ENCODE measurements at places on chromosomes 6 and 20.

DNA sequence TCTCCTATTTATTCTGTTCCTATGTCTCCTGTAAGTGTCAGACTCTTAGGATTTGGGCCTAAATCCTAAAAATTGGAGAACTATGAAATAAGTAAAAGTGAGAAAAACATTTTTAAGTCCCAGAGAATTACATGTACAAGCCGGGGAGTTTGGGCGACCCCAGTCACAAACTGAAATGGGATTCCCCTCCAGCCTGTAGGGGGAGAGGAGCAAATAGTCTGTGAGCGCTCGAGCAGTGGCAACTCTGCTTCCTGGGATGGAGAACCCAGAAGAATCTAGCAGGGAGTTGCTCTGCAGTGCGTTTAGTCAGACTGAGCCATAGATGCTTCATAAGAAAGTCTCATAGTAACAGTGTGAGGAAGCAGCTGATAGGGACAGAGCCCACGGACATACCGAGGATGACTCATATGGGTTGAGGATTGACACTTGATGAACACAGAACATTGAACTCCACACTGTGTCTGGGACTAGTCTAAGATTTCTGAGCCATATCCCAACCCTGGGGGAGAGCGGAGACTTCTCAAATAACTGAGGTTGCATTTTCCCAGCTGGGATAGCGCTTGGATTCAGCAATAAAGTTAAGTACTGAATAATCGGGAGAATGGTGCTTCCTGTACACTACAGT, 437.2 kb downstream of the BCKDHB start:
- no peak for DNase-seq

GRCh38 chr6:143271024-143271423, 179.5 kb downstream of the ADAT2 start:
- DNase-seq: no peak

DNA sequence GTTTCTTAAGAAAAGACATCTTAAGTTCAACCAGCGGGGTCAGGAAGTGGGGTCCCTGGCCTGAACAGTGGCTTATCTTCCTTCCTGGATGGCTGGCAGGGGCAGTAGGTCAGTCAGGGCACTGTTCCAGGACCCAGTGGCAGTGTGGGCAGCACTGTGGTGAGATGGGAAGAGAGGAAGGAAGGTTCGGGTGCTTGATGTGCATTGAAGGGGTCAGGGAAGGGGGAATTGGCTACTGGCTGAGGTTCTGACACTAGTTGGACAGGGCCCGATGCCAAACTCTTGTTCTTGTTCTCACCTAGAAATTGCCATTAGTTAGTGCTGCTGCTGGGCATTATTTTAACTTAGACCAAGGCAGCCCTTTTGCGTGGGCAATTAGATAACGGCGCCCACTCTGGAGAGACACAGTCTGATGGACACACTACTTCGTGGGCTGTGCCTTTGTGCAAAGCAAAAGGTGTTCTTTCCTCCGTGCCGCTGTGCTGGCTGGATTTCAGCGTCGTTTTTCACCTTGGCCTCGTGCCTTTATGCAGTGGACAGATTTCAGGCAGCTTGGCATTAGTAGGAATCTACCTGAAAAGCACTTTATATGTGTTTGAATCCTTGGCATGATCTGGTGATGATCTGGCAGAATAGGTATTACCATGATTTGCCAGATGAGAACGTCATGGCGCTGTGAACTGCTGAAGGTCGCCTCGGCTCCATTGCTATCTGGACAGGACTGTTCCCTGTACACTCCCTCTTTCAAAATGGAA, 30.3 kb downstream of the UTRN start:
- no peak for DNase-seq

DNA sequence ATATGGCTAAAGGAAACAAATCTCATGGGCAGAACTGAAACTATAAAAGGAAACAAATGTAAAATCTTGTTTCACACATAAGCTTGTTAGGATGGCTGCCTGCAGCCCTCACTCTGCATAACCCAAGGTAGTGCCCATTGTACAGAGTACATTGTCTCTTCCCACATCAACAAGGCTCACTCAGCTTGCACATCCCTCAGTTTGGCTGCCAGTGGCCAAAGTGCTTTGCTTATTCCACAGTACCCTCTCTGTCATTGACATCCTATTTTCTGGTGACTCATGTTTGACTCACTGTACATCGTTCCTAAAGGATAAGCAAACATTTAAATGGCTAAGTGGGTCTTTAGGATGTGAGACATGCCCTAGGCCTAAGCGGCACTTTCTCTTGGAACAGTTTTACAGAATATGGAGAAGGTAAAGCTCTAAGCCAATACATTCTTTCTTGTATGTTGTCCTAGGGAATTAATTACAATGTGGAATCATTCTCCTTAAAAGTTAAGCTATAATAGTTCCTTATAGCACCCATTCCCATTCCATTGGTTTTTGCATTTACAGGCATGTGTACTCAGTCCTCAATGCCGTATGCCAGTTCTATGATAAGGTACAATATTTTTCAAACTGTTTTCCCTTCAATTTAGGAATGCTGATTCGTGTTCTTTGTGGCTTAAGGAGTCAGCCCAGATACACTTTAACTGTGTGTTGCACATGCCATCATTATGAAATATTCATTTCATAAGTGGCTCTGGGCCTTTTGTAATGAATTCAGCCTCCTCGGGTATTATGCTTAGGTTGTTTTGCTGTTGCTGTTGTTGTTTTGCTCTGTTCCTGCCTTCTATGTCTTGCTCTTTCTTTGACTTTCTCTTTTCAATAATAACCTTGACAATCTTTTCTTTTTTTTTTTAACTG, 5.5 kb downstream of the ANKEF1 start:
- no peak for DNase-seq

- no peak for DNase-seq
These were observed 8.2 kb downstream of the LY86 start for GRCh38 chr6:6596529-6597328.

GRCh38 chr6:39294133-39294532, 20.1 kb downstream of the KCNK17 start:
- DNase-seq: no peak

DNA sequence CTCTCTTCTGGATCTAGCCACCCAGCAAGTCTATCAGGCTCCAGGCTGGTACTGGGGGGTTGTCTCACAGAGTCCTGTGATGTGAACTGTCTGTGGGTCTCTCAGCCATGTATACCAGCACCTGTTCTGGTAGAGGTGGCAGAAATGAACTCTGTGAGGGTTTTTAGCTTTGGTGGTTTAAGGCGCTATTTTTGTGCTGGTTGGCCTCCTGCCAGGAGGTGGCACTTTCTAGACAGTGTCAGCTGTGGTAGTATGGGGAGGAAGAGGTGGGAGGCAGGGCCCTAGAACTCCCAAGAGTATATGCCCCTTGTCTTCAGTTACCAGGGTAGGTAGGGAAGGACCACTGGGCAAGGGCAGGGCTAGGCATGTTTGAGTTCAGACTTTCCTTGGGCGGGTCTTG, 75.8 kb downstream of the SNAP91 start:
- DNase-seq: no peak

GRCh38 chr6:163985710-163986109, 571.2 kb downstream of the QKI start:
- no peak for DNase-seq

- DNase-seq: peak; percentile 56
These were observed 2.0 kb downstream of the TRAM2 start for GRCh38 chr6:52574709-52575501.

GRCh38 chr6:54970337-54970736, 123.8 kb downstream of the FAM83B start:
- DNase-seq: no peak

- no peak for DNase-seq
These were observed 304.4 kb upstream of the JAG1 start for GRCh38 chr20:10978019-10978702.
